ENCODE measurements at places on chromosomes 4 and X.
A peak's percentile ranks its signal among the peaks of the same experiment; 100 is the strongest.

- no peak for DNase-seq
Measured at GRCh38 chr4:130172156-130172555, 1076.2 kb downstream of the C4orf33 start.

DNA sequence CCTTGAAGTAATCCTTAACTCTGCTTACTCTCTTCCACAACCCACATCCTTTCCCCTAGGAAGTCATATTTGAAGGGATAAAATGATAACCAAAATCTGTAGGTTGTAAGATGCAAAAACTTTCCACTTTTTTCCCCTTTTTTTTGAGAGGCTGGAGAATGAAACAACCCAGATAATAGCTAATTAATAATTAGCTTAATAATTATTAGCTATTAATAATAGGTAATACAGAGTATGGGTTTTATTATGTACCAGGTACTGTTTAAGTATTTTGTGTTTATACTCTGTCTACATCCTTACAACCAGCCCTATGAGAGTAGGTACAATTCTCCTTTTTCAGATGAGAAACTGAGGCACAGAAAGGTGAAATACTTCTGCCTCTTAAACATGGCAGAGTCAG, 9.4 kb downstream of the GPR119 start:
- DNase-seq: no peak

DNA sequence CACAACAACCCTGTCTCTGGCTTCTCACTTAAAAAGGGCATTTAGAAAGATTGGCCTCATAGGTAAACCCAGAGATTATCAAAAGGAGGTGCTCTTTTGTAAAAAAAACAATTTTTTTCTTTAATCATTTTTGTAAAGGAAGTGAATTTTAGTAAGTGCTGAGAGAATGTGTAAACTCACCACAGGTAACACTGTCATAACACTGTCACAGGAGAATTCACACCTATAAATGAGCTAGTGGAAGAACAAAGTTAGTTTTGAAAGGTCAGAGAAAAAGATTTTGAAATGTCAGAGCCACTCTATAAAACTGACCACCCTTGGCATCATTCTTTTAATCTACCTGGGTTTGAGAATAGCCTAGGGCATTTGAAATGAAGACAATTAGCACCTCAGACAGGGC, 3.3 kb upstream of the SH2D1A start:
- no peak for DNase-seq

DNA sequence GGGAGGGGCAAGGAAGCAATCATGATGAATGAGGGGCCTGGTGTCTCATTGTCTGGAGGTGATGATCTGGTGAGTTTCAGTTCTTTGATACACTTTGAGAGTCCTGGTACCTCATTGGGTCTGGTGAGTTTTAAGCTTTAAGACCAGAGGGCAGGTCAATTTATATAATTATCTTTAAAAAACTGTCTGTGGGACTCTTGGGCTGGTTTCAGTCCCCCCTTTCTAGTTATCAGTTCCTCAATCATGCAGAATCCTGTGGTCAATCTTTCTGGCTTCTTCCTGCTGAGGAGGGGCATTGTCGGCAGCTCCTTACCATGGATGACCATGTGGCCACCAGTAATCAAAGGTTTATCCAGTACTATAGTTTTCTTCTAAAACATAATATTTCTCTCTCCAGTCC, 789.1 kb downstream of the PCDH18 start:
- no peak for DNase-seq

DNA sequence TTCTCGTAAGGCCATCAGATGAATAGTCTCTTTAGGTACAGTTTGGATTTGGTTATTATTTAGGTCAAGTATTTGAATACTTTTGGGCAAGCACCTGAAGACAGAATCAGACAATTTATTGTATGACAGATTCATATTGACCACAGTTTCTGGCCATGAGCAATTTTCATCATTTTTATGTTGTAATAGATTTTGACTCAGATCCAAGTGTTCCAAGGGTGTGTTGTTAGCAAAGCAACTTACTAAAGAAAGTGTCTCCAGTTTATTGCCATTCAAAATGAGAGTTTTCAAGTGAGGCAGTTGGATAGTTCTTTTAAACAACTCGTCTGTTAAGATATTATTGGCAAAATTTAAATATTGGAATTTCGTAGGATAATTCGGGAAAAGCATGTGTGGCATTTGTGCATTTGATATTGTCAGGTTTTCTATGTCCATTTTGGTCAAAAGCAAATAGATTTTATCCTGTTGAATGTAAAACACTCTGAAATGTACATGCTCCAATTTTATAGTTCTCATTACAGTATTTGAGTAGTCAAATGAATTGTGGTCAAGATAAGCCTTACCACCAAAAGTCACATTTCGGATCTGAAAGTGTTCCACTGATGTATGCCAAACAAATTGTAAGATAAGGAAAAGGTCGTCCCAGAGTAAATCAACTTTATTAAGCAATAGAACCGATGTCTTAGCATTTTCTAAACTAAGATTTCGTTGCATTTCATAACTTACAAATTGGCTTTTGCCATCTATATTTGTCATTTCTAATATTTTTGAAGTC, 8.4 kb downstream of the TLR10 start:
- DNase-seq: no peak

- no peak for DNase-seq
Measured at GRCh38 chrX:68894142-68894512, 65.3 kb downstream of the EFNB1 start.

DNA sequence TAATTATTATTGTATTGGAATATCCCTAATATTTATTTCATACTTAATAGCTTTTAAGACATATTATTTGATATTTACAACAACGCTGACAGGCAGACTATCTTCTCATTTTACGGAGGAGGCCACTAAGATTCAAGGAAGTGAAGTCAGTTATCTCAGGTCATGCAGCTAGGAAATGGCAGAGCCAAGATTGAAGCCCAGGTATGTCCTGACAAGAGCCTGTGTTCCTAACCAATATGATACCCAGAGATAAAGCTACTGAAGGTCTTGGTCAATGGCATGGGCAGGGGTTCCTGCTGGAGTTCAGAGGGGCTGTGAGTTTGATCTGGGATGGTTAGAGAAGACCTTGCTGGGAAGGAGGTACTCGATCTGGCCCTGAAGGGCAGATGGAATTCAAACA, 47.1 kb downstream of the ARHGEF6 start:
- DNase-seq: no peak

GRCh38 chr4:94995684-94996394, 238.1 kb downstream of the BMPR1B start:
- DNase-seq: no peak

DNA sequence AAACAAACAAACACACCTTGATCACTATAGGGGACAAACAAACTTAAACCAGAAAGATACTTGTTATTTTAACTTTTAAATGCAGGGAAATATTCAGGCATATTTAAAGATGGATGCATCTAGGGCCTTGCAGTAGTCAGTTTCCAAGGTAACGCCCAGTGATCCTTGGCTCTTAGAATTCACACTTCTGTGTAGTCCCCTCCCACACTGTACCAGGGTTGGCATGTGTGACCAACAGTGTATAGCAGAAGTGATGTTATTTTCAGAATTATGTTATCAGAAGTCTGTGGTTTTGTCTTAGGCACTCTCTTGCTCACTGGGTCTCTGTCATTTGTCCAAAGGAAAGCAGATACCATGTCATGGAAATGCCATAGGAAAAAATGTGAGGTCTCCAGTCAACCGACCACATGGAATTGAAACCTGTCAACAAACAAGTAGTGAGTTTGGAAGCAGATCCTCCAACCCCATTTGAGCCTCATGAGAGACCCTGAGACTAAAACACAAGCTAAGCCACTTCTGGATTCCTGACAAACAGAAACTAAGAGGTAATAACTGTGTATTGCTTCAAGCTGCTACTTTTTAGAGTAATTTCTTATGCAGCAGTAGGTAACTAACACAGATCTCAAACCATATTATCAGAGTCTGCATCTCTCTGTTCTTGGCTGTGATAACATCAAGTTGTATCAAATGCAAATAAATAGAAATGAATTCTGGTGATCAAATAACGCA, 670.3 kb downstream of the KCTD8 start:
- no peak for DNase-seq

DNA sequence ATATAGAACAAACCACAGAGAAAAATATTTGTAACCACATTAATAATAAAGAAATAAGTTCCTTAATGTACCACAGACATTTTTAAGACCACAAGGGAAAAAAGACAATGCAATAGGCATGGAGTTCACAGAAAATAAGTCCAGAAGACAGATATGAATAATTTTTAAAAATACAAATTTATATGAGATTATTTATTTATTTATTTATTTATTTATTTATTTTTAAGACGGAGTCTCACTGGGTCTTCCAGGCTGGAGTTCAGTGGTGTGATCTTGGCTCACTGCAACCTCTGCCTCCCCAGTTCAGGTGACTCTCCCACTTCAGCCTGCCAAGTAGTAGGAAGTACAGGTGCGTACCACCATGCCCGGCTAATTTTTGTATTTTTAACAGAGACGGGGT, 53.7 kb downstream of the THAP9 start:
- DNase-seq: no peak

- DNase-seq: no peak
Measured at GRCh38 chrX:102711872-102712215, 404 bp upstream of the GPRASP2 start.

GRCh38 chrX:151240237-151240636, 63.9 kb downstream of the GPR50 start:
- no peak for DNase-seq

DNA sequence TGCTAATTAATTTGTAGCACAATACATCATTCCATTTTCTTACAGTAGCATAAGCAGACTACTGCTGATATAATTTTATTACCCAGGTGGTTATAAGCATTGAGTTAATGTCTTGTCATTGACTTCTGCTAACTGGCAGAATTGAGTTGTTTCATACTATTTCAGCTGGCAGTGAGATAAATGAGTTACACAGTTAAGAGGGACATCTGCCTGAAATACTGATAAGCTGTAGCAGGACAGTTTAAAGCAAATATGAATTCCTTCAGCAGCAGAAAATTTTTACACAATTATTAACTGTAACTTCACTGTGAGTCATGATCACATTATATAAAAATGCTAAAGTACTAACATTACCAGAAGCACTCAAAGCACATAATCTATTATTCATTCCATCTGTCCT, 326.8 kb downstream of the INPP4B start:
- no peak for DNase-seq

DNA sequence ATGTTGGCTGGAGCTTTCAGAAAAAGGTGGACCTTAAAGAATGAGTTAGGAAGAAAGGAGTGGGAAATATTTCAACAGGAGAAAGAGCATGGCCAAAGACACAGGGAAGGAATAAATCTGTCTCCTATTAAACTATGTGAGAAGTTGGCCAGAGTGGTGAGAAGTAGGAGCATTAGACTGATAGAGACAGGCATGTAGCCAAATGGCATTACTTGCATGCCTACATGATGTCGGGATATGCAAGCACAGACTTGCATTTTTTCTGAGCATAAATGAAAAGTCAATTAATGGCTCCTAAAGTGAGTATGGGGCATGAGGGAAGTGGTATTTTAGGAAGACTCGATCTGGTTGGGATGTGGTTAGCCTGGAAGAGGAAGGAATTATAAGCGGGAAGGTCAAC, 279.6 kb upstream of the PITX2 start:
- DNase-seq: peak; percentile 56

DNA sequence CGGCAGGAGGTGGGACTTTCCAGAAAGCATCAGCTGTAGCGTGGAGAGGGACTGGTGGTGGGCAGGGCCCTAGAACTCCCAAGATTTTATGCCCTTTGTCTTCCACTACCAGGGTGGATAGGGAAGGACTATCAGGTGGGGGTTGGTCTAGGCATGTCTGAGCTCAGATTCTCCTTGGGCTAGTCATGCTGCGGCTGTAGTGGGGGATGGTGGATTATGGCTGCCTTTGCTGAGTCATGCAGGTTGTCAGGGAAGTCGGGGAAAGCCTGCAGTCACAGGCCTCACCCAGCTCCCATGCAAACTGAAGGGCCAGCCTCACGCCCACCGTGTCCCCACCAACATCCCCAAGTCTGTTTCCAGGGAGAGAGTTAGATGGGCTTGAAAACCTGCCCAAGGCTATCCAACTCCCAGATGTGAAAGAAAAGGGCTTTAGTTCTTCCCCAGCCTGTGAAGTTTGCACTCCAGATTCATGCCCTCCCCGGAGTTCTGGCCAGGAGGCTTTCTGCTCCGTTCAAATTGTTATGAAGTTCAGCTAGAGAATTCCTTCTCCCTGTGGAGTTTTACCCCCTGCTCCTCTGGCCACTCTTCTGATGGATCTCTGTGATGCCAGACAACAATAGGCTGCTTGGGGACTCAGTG, 13.4 kb upstream of the MEPE start:
- no peak for DNase-seq

- no peak for DNase-seq
Measured at GRCh38 chrX:15515931-15516330, 15.3 kb downstream of the BMX start.

GRCh38 chr4:128604840-128605239, 204.7 kb upstream of the JADE1 start:
- no peak for DNase-seq

GRCh38 chr4:337143-337931, at the start of gene ZNF141:
ZNF141 (plus strand) TSS chr4:337814; CDS start chr4:337984, 170 bp downstream.
- peak; percentile 88 for DNase-seq

Data from AG04449 (cell line).